ENCODE measurements at places on chromosomes 12 and 14.
A peak's percentile ranks its signal among the peaks of the same experiment; 100 is the strongest.

- peak; percentile 0 for DNase-seq
These were observed 216.9 kb downstream of the NTF3 start for GRCh38 chr12:5648692-5649359.

DNA sequence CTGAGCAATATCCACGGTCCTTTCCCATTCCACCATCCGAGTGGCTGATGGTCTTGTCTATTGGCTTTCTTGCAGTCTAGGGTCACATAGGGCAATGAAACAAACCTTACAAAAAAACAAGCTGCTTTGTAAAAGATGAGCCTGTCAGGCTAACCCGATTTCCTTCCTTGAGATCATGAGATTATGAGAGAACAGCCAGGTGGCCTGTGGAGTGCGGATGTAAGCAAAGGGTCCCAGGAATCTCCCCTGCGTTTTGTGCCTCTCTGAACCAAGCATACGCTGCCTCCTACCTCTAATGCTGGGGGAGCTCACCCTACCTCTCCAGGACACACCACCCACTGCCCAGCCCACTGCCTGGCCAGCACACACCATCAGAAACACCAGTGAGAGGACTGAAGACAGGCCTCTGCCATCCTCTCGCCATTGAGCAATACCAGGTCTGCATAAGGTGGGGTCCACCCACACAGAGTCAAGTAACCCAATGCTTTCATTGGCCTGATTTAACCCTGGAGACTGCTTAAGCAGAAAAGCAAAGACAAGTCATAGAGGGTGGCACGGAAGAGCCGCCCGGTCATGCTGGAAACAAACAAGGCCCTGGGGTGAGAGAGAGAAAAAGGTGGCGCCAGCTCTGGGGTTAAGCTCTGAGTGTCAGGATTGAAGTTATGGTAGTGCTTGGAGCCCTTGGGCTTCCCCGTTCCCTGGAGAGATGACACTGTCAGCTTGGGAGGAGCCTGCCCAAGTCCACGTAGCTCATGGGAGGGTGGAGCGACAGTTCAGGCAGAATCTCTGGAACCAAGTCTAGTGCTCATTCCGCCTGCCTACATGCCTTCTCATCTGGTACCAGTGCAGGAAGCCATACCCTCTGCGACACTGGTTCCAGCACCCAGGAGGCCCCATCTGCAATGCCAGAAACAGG, 46.6 kb downstream of the CALM1 start:
- no peak for DNase-seq

GRCh38 chr14:74946659-74947281, 8.6 kb downstream of the PGF start:
- DNase-seq, result no peak

DNA sequence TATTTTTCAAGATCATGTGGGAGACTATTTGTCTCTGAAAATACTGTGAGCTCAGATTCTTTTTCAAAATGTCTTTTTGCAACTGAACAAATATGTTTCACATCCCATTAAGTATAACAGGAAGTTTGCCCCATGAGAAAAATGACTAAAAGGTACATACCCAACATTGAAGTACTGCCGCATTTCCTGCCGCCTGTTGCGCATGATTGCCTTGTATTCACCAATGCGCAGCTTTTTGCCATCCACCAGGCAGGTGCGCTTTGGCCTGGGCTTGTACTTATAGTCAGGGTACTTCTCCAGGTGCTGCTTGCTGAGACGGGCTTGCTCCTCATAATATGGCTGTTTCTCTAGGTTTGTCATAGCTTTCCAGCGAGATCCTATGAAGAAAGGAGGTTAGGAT, 413.2 kb downstream of the SOX5 start:
- DNase-seq, result no peak

GRCh38 chr12:9319842-9320173, 111.6 kb upstream of the PZP start:
- no peak for DNase-seq

GRCh38 chr12:97967831-97968230, 505.2 kb downstream of the RMST start:
- DNase-seq, result no peak

- no peak for DNase-seq
These were observed 9.8 kb upstream of the PARP11 start for GRCh38 chr12:3882896-3883564.

DNA sequence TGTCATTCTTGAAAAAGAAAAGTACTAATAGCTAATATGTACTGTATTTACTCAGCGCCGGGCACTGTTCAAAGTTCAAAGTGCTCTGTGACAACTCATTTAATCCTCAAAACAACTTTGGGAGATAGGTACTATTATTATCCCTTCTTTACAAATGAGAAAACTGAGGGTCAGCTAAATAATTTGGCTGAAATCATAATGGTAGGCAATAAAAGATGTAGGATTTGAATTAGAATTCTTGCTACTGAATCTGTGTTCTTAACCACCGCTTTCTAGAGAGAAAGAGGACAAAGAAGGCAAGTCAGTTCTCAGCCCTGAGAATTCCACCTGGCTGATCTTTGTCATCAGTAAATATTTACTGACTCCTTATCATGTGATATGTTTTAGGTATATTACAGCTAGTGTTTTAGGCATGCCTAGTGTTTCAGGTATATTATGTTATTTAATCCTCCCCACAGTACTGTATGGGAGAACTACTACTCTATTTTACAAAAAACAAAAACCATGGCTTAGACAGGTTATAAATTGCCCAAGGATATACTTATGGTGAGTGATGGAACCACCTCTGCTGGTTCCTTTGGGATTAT, 205.7 kb upstream of the GZMB start:
- DNase-seq, result no peak

GRCh38 chr14:51520087-51520486, 131.6 kb upstream of the FRMD6 start:
- DNase-seq, result no peak

GRCh38 chr14:22313172-22313801, 275.7 kb downstream of the DAD1 start:
- no peak for DNase-seq

DNA sequence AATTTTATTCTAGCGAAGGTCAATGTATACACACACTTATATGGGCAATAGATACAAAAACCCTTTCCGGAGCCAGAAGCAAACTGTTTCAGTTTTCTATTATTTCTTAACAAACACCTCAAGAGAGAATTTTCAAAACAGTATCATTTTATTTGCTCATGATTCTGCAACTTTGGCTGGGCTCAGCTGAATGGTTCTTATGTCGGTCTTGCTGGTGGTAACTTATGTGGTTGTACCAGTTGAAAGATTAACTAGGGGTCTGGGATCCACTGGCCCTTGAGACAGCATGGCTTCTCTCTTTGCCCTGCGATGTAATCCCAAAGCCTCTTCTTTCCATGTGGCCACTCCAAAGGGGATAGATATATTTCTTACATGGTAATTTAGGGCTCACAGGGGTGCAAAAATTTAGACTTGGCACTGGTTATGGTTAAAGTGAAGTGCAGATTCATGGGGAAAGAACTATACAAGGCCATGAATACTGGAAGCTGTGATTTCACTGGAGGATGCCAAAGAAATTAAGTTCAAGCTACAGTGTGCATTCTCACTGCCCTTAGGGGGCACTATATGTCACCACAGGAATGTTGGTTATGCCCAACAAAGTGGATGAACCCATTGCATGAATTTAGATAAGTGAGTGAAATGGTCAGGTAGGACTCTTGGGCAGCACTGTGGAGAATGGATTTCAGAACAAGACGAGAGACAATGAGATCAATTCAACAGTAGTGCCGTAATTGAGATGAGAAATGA, 94.3 kb upstream of the NAV3 start:
- DNase-seq, result no peak

- DNase-seq, result no peak
These were observed 24.9 kb downstream of the ACTR6 start for GRCh38 chr12:100225491-100225890.

GRCh38 chr12:102611995-102612394, 131.6 kb upstream of the IGF1 start:
- no peak for DNase-seq

GRCh38 chr12:130017591-130018449, 114.0 kb upstream of the TMEM132D start:
- DNase-seq, result peak; percentile 27

DNA sequence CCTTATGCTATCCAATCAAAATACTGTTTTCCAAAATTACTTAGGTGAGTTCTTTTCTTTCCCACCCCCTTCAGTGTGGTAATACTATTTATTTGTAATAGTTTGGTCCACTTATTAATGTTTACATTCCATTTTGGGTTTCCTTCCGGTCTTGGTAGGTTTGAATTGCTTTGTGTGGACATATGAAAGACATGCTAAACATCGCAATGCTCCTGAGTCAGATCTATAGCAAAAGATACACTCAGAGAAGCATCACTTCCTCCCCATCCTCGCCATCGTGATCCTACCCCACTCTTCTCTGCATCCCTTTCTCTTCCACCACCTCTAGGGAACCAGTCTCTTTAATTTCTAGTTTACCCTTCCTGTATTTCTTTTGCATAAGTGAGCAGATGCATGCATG, 30.0 kb downstream of the TUNAR start:
- no peak for DNase-seq

GRCh38 chr14:60641742-60642269, 7.5 kb downstream of the SIX1 start:
- no peak for DNase-seq

DNA sequence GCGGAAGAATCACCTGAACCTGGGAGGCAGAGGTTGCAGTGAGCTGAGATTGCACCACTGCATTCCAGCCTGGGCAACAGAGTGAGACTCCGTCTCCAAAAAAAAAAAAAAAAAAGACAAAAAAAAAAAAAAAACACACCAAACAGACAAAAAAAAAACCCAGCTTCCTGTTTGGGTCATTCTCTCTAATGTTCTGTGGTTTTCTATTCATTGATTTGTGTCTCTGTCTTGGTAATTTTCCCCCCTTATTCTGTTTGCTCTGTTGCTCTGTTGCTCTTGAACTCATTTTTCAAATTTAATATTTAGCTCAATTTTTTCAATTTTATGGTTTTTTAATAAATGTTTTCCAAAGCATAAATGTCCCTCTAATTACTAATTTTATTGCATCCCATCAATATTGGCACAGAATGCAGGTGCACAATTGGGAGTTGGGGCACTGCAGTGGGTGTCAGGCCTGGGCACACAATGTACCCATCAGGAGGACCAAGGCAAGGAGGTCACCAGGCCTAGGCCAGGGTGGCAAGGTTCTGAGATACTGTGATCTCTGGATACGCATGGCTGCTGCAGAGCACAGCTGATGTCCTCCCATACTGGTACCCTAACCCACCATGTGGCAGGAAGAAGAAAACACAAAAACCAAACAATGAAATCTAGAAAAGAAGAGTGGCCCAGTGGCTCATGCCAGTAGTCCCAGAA, 8.0 kb upstream of the GNPTAB start:
- DNase-seq, result no peak

DNA sequence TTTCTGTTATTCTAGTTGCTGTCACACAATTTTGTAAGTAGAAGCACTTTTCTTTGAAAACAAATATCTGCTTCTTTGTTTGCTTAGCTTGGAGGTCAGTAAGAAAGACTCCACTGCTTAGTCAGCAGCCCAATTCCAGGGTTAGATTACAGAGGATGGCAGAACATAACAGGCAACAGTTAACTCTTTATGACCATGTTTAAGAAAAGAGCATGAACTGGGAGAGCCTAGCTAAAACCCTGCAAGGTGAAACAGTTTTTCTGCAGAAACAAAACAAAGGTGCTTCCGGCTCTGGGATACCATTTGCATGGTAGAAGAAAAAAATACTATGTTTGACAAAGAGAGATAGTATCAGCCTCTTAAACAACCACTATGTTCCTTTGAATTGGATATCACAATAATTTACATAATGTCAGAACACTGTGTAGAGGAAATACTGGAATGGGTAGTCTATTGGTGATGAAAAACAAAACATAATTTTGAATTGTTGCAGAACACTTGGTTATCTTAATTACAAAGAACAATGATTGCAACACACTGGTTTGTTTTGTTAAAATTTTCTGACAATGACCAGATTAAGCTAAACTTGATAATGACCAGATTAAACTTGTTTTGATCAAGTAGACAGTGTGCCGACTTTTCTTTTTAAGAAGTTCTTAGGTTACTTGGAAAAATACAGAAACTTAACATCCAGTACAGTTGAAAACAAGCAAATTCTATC, 22.4 kb upstream of the PPM1H start:
- DNase-seq, result no peak

DNA sequence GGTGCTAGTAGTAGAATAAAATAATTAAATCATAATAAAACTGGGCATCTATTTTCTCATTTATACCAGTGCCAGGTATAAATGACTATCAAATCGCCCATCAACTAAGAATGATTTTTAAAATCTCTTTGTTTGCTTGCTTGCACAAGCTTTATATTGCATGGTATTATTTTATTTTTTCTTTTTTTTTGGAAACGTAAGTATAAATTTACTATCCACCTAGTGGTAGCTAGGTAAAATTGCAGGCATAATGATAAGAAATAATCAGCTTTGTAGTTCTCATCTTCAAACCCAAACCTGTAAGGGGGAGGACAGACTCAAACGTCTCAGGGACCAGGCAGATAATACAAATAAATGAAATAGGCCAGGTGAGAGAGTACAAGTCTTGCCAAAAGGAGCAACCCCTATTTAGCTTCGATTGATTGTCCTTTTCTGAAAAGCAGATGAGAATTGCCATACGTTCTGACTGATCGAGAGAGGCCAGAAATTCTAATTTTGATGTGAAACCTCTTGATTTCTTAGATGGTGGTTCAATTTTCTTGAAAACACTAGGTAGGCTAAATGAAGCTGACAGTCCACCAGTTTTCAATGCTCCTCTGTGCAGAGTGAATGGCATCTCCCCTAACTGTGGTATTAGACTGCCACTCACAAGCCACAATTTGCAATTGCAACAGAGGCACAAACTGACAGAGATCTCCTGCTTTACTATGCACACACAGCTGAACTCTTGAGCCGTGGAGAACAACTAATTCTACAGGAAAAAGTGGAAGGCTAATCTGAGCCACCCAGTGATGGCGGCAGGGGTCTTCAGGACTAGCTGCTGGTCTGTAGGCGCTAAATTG, 189.3 kb downstream of the DACT1 start:
- DNase-seq, result no peak

- DNase-seq, result no peak
These were observed 890 bp downstream of the SPTLC2 start for GRCh38 chr14:77615361-77616132.

- no peak for DNase-seq
These were observed 49.9 kb downstream of the SYNE3 start for GRCh38 chr14:95466506-95466905.

DNA sequence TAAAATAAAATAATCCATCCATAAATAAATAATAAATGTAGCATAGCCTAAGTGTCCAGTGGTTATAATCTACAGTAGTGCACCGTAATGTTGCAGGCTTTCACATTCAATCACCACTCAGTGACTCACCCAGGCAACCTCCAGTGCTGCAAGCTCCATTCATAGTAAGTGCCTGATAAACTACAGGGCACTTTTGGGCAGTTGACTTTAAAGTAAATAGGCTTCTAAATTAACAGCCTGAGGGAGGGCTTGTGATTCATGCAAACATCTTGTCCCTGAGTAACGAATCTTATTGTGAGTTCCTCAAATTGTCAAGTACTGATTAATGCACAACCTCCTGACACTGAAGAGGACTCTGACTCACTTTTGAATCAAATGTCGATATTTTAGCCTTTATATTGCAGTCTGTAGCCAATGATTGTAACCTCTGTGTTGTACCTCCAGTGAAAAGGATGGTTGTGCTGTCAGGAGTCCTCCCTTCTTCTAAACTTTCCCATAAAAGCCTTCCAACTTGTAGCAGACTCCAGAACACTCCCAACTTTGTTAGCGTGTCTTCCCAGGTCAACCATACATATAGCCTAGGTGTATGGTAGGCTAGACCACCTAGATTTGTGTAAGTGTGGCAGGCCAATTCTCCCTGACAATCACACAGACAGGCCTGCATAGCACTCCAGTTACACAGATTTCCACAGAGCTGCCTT, 55.0 kb upstream of the BICD1 start:
- DNase-seq, result no peak

GRCh38 chr12:125329239-125330102, 264.2 kb downstream of the AACS start:
- DNase-seq, result no peak
